Upper lobe of right lung (tissue), 1 donor: ENCODE measurements at places on chromosomes 6 and 20. TPM values are rescaled to one million over a fixed set of nuclear protein-coding genes. Genes with fewer than 3 reads are reported as not detected.

GRCh38 chr6:146301764-146302163 lies 241.9 kb upstream of the RAB32 start:
- H3K4me1 ChIP-seq, result no peaks in the 10 kb centered on the region
- no peaks in the 10 kb centered on the region for H3K27me3 ChIP-seq
- no peak for DNase-seq
- no peak overlapping the region for H3K4me3 ChIP-seq
- no peaks in the 10 kb centered on the region for H3K36me3 ChIP-seq

SLC52A3 gene
- 3.6 TPM for total RNA-seq

IL20RA gene
- 13.3 TPM for total RNA-seq

SLC22A16 gene
- 0.87 TPM for total RNA-seq

DNA sequence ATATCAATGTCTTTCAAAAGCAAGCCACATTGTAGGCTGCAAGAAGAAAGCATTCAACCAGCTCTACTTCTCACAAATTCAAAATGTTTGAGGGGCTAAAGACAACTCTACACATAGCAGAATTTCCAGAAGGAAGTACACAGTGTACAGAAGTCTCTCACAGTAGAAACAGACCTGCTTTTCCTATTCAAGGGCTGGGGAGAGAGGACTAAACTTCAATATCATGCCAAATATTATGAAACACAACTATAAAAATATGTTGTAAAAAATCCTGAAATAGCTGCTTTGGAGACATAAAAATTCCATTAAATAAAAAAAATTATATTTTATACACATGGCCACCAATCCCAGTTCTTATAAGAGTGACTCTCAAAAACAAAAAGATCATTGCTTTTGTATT lies 70.8 kb upstream of the IPCEF1 start:
- no peak overlapping the region for H3K4me3 ChIP-seq
- H3K27ac ChIP-seq, result no peak overlapping the region
- DNase-seq, result no peak
- H3K36me3 ChIP-seq, result no peaks in the 10 kb centered on the region
- H3K4me1 ChIP-seq, result no peaks in the 10 kb centered on the region
- no peaks in the 10 kb centered on the region for H3K27me3 ChIP-seq

DNA sequence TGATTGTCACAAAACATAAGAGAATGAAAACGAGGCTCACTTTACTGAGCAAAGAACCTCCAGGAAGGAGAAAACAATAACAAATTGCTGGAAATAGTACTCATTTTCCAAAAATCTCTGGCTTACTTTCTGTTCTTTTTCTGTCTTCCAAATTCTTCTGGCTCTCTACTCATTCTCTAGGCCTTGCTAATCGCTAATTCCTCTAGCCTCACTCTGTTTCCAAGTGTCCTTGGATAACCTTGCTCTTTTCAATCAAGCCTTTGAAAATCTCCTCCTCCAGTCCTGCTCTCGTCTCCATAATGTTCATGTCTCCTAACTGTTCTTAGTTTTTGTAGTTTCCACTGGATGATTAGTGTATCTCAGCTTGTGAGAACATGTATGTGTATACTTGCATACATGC lies 96.2 kb upstream of the MAP7 start:
- H3K27me3 ChIP-seq, result no peaks in the 10 kb centered on the region
- no peak overlapping the region for H3K4me3 ChIP-seq
